Stimulated activated CD8-positive, alpha-beta memory T cell treated with anti-CD3 and anti-CD28 coated beads, Interleukin-4, amount 100 ng/mL, for 1 hour (primary cell): ENCODE measurements at places on chromosomes 12 and 14.

DNA sequence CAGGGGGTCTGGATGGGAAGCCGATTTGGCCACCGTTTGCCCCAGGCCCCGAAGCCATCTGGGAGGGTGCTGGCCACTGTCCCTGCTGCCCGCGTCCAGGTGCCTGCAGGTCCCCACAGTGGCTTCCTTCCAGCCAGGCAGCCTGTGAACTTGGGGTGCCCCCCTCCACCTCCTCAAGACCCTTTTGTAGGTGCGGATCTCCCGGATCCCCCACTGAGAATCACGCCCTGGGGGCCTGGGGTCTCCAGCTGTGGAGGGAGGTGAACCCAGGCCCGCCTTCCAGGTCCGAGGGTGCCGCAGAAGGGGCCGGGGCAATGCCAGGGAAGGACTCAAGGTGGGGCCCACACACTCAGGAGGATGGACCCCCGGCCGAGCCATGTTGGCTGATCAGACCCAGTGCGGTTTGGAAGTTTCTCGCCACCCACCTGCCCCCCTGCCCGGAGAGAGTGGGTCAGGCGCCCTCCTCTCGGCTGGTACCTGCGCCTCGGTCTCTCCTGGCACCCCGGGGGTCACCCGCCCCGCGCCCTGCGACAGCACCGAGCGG, 1.7 kb downstream of the MMP17 start:
- DNase-seq = no peak

DNA sequence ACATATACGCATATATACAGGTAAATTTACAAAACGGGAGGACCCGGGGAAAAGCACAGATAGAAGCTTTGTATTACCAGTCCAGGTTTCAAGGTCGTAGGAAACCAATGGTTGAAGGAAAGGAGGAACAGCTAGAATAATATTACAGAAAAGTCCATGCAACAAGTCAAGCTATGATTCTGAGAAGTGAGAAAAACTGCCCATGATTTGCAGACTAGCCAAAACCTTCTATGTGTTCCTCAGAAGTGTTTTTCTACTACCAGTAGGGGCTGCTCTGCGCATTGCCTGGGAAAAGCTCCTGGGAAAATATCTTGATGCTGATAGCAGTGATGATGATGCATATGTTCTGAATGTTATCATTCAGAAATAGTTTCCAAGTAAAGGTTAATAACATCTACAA, 2.2 kb downstream of the PDZRN4 start:
- no peak for DNase-seq

GRCh38 chr14:20002319-20002718, 356 bp downstream of the OR4Q2 start:
- no peak for DNase-seq

GRCh38 chr12:49627752-49628360, 4.5 kb downstream of the PRPF40B start:
- no peak for DNase-seq

DNA sequence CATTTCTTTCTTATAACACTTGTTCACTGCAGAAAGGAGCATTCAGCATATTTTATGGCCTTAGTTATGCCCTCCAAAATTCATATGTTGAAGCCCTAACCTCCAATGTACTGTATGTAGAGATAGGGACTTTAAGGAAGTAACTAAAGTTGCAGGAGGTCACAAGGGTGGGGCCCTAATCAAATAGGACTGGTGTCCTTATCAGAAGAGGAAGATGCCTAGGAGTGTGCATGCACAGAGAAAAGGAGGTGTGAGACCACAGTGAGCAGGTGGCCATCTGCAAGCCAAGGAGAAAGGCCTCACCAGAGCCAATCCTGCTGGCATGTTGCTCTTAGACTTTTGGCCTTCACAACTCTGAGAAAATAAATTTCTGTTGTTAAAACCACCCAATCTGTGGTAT, 12.9 kb upstream of the E2F7 start:
- DNase-seq = no peak
